ENCODE measurements at places on chromosomes 4 and X. TPM values are rescaled to one million over a fixed set of nuclear protein-coding genes. Genes with fewer than 3 reads are reported as not detected.

GRCh38 chrX:1468250-1468772 is 15.6 kb upstream of the ASMTL start:
- DNase-seq = no peak

DNA sequence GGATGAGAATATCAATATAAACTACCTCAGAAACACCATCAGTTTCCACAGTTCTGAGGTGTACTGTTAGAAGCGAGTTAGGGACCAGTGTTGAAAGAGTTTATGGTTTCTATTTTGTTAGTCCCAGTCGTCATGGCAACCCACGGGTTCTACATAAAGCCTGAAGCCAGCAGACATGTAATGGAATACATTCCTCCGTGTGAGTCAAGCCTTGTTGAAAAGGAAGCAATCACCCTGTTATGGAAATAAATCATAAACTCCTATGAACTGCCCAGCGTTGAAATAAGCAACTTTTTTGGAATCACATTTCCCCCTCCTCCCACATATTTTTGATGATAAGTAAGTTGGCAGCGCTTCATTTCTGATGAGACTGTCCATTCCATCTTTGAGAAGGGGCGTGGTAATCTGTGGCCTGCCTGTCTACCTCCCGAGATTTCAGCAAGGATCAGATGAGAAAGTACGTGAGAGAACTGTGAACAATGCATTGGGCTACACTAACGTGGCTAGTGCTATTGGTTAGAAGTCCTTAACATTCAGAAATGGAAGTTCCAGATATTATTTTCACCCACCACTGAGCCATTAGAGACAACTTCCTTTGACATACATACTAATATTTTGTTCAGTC is 40.4 kb upstream of the PDHA1 start:
- no peak for DNase-seq

DNA sequence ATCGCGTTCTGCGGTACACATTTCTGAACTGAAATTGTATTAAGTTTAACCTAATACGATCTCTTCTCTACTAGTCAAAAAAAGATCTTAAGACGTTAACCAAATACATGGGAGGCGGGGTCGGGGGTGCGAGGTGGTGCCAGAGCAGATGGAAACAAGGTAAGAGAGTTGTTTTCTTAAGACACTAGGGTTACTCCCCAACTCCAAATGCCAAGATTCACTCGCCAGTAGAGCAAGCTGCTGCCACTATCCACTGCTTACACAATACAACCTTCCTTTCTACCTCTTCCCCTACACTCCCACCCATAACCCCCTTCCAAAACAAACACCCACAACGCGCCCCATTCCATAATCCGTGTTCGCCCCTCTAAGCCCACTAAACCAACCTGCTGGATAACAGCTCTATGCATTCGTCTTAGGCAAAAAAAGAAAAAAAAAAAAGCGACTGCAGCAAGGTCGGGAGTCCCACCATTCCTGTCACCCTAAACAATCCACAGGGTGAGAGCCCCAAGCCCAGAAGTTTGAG is 1.3 kb downstream of the LCORL start:
- DNase-seq = no peak

REELD1 gene
- total RNA-seq = not detected

IL2 gene
- not detected for total RNA-seq

AWAT2 gene
- total RNA-seq = not detected

DUSP9 gene
- total RNA-seq = 0.63 TPM

FAM90A26 gene
- not detected for total RNA-seq

TEX13C gene
- total RNA-seq = 0.09 TPM

NIPAL1 gene
- total RNA-seq = 5.2 TPM
